ENCODE measurements at places on chromosomes 13 and 19.

GRCh38 chr13:63636316-63636993, 2220.8 kb upstream of the PCDH20 start:
- no peak for DNase-seq

DNA sequence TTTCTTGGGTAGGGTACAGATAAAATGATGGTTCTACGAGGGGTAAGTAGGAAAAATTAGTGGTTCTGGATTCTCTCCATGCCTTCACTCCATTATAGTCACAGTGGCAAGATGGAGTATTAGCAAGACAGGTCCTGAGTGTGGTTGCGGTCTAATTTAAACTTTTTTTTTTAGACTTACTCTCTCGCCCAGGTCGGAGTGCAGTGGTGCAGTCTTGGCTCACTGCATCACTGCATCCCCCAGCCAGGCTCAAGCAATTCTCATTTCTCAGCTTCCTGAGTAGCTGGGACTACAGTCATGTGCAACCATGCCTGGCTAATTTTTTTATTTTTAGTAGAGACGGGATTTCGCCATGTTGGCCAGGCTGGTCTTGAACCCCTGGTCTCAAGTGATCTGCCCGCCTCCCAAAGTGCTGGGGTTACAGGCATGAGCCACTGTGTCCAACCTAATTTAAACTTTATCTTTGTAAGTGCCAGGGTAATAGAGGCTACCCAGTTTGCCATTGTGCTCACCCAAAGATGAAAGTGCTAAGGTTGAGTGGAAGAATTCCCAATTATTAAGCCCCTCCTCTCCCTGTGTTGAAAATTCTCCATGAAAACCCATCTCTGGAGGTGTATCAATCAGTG, 135.6 kb downstream of the TM9SF2 start:
- DNase-seq, result no peak

DNA sequence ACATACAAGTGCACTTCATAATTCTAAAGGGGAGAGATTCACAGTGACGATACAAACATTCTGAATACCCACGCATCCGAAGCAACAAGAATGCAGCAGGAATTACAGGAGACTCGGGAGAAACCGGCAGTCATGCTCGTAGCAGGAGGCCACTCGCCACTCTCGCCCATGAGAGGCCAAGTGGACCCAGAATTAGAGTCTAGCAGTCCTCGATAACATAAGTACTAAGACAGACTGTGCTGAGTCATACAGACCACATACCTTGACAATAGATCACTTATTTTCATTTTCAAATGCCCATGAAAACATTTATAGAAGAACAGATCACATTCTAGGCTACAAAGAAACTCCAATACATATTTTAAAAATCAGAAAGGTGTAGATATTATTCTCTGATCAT, 299.1 kb upstream of the TSHZ3 start:
- no peak for DNase-seq

DNA sequence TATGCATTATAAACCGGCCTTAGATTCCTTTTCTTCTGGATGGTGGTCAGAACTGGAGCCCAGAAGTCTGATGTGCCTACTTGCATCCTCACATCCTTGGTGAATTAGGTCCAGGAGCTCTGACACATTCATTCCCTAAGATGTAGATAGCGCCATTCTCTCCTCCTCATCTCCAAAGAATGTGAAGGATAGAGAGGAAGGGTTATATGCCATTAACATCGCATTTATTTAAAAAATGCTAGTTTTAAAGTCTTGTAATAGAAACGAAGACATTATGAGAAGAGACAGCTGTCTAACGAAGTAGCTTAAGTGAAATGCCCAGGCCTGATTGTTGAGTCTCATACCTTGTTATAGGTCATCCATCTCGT, 9.7 kb downstream of the MBNL2 start:
- DNase-seq, result no peak

All from NCI-H1105 (cell line).